ENCODE measurements at places on chromosomes 12 and 14.
A peak's percentile ranks its signal among the peaks of the same experiment; 100 is the strongest.

DNA sequence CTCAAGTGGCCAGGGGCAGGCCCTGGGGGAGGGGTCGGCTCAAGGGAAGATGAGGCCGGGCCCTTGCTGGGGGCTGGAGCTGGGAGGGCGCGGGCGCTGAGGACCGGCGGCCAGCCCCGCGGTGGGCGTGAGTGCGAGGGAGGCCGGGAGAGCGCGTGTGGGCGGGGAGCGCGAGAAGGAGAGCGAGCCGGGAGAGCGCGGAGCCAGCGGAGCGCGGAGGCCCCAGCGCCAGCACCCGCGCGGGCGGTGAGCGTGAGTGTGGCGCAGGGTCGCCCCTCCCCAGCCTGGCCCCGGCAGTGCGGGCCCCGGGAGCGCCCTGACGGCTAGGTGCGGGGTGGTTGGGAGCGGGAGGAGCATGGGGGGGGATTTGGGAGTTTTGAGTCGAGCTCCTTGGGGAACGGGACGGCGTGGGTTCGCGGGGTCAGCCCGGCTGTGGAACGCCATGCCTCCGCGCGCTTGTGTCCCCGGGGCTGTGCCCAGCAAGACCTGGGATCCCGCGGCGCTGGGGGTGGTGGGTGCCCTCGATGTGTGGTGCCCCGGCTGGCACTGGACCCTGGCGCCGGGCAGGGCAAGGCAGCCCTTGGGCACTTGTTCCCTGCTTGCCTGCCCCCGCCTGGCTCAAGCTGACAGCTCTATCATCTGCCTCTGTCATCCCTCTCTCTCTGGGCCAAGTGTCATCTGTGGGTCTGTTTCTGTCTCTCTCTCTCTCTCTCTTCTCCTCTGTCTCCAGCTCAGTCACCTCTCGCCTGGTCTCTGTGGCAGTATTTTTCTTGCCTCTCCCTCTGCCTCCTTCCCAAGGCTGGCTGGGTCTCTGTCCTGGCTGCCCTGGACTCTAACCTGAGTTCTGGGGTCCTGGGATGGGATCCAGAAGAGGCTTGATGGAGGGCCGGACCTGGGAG is at the start of gene LBHD2:
Gene LBHD2, plus strand, starts transcription at position 190 of the 899 bp plus-strand sequence. CDS start 1,803 bp downstream, outside the sequence.
- no peak for DNase-seq

DNA sequence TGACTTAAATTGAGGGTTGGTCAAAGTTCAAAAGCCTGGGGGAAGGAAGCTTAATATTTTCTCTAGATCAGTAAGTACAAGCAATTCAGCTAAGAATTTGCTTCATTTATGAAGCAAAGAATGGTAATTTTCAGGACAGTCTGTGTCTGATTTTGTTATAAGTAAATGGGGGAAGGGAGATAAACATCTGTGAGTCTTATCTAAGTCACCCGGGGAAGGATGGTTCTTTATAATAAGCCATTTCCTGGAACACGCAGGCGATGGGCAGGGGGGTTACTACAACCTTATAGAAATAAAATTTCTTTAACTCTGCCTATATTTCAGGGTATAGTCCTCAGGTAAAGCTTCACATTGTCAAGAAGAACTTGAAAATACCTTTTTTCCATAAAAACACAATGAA is 42.9 kb downstream of the HELB start:
- DNase-seq, result no peak

DNA sequence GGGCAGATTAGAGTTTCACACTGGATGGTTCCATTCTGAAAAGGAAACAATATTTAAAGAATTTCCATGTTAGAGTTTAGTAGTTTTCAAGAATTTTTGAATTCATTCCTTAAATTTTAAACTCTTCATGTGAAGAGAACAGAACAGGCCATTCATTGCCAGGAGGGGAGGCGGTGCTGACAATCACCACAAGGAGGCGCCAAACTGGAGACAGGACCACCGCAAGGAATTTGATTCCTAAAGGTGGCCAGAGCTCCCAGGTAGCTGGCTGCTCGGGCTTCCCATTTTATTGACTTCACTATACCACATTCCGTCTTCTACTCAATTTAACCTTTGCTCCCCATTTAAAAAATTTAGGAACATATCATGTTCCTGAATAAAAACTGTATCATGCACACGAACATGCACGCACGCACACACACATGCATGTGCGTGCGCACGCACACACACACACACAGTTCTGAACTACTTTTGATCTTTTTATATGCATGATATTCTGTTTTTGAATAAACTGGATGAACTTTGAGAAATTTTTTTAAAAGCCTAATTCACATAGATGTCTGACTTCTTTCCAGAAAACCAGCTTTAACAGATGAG is 101.2 kb downstream of the NELL2 start:
- DNase-seq, result peak; percentile 53

- no peak for DNase-seq
Measured at GRCh38 chr12:57613427-57614109, 2.3 kb downstream of the ARHGEF25 start.

- no peak for DNase-seq
Measured at GRCh38 chr12:19404242-19404880, 34.9 kb upstream of the AEBP2 start.

DNA sequence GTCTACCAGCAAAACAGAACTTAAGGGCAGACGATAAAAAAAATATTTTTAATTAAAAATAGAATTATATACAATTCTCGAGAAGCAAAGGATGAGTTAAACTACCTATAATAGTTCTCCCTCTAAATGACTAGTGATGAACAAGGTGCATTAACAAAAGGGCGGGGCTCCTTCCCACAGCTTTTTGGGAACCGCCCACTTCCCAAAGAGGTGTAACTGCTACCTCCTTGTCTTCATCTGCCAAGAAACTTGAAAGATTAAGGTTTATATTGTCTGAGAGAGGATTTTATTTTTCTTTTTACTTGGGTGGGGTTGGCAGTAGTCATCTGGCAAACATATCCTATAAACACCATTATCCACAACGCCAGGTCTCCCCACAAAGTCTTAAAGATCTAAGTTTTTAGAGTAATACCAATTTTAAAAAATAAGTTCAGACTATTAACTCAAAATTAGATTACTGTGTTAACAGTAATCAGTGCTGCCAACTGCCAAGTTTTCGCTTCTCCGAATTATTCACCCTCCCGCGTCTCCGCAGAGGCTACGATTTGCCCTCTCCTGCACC is 938 bp downstream of the RALGAPA1 start:
- no peak for DNase-seq

GRCh38 chr12:107320033-107320928 is 226.9 kb upstream of the CRY1 start:
- DNase-seq, result no peak

DNA sequence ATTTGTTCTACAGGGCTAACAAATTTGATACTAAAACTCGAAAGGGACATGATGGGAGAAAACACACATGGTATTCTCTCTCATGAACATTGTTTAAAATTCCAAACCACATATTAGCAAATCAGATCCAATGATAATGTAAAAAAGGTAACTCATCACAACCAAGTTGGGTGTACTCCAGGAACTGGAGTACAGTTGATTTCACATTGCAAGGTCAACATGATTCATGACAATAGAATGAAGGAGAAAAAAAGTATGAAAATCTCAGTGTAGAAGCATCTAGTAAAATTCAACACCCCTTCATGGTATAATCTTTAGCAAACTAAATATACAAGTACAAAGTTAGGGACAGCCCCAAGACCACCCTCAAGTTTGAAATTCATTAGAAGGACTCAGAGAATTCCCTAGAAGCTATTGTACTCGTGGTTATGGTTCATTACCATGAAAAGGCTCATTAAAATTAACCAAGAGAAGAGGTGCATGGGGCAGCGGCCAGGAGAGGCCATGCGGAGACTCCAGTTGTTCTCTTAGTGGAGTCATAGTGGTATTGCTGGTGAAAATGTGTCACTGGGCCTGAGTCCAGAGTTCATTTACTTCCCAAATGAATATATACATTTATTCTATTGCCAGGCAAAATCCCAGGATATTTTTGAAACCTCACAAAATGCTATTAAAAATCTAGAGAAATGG is 3.1 kb upstream of the CDCA4 start:
- DNase-seq, result no peak

GRCh38 chr12:80807640-80808288 is 91.1 kb downstream of the MYF5 start:
- no peak for DNase-seq

DNA sequence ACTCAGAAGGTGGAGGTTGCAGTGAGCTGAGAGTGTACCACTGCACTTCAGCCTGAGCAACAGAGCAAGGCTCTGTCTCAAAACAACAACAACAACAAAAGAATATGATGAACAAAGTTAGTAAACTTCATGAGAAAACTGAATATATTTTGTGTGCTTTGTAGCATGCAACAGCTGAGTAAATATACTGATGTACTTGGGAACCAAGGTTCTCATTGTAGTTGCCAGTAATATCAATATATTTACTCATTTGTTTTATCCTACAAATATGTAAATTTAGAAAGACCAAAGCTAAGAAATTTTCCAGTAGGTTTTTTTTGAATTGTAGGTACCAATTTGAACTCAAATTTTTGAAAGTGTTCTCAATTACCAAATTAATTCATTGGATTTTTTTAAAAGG is 127.2 kb downstream of the IPO8 start:
- no peak for DNase-seq

GRCh38 chr12:12357719-12358461 is 1.0 kb downstream of the BORCS5 start:
- DNase-seq, result no peak

DNA sequence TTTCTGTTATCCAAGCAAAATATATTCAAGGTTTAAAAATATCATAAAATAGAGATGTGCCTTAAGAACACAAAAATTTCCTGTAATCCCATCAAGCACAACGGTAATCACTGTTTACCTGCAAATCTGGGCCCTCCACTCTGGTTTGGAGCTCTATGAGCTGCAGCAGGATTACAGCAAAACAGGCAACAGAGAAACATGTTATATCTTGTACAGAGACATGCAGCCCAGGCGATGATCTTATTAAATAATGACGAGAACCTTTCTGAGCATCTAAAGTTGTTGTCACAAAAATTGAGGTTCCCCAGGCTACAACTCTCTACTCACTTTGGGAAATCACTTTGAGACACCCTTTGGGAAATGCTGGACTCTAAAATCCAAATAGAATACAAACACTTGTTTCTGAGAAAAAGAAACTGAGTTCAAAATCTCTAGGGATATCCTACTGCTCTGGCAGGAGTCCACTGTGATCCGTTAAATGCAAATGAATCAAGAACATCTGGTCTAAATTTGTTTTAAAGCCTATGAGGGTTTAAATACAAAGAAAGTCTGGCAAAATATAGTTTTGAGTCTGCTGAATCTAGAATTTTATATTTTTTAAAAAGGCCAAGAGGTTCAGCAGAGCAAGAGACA is 36.3 kb downstream of the STON2 start:
- no peak for DNase-seq

GRCh38 chr14:92258934-92259333 is 64.0 kb upstream of the SLC24A4 start:
- DNase-seq, result no peak

DNA sequence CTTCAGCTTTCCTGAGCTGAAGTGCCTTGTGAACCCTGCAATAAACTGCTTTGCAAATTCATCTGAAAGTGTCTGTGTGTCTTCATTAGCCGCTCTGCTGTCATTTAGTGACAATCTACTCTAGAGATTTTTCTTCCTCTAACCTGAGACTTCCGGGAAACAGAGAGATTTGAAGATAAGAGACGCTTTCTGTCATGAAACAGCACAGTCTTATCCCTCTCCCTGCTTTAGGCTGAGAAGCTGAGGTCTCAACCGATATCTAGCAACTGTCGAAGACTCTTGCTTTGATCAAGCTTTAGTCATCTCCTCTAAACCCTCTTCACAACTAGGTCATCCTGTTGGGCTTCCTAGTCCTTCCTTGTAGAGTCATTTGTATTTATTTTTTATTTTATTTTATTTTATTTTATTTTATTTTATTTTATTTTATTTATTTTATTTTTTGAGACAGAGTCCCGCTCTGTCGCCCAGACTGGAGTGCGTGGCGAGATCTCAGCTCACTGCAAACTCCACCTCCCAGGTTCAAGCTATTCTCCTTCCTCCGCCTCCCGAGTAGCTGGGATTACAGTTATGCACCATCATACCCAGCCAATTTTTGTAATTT is 1.2 kb downstream of the RNASE2 start:
- no peak for DNase-seq

DNA sequence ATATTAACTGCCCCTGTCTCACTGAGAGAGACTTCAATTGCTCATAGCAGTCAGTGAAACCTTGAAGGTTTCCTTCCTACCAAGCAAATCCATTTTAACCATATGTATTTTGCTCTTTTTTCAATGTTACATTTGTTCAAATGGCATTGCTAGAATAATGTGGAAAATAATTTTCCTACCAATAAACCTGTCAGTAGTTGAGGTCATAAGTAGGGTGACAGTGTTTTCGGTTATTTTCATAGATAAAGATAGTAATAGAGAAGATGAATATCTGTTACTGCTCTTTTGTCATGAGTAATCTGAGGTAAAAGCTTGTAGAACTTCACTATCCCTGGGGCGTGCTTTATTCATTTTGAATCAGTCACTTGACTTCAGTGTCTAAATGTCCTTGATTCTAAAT is 32.6 kb downstream of the EID3 start:
- no peak for DNase-seq

DNA sequence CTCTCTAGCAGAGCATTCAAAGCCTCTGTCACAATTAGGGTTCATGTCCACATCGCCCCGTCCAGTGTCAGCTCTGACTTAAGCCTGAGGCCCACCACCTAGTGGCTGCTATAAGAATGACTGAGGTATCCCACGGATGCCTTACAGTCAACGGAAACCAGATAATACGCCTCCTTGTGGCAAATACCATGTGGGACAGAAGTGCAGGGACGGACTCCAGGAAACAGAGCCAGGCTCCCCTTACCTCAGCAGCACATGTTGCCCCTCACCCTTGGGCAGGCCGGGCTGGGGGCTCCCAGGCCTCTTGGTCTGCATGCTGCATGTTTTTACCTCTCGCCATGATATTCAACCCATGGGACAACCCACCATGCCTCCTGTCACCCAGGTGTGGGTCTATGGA is 86.3 kb downstream of the VWF start:
- DNase-seq, result peak; percentile 88

GRCh38 chr12:104419717-104420116 is 37.0 kb upstream of the CHST11 start:
- no peak for DNase-seq

GRCh38 chr12:124713041-124713435 is 145.6 kb upstream of the NCOR2 start:
- no peak for DNase-seq

- peak; percentile 29 for DNase-seq
Measured at GRCh38 chr12:25692115-25693035, 139.3 kb upstream of the LMNTD1 start.

- no peak for DNase-seq
Measured at GRCh38 chr12:109640961-109641360, 67.4 kb downstream of the MVK start.

- no peak for DNase-seq
Measured at GRCh38 chr12:115801871-115802270, 475.6 kb downstream of the MED13L start.

- no peak for DNase-seq
Measured at GRCh38 chr12:102548543-102548942, 68.2 kb upstream of the IGF1 start.

DNA sequence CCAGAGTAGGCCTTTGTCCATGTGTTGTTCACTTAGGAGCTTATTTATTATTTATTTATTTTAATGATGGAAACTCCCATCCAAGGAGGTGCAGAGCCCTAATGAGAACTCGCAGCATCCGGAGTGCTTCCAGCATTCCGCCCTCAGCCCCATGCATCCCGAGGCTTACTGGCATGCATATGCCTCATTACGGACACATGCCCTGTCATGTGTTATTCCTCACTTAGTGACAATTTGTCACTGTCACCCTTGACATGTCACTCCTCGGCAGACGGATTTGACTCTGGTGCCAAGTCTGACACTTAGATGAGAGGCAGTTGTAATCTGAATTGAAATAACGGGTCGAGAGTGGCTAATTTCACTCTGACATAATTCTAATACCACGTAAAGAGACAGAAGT is 132.8 kb downstream of the VRK1 start:
- DNase-seq, result no peak
